ENCODE measurements at places on chromosomes 6 and 20.

DNA sequence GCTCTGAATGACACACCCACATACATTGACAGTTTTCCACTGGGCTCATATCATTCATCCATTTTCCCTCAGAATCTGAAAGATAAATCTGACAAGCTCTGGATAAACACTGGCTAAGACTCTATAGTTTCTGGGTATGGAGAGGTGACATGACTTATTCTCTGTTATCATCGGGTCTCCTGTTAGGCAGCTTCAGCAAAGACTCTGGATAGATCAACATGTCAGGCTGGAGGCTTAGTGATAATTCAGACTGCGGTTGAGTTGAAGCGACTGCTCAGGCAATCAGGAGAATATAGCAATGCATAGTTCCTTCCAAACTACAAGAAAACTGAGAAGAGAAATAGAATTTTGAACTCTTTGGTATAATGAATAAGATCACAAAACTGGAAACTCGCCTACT, 394.6 kb downstream of the CBLN4 start:
- DNase-seq, result no peak

- no peak for DNase-seq
These were observed 4.0 kb upstream of the FAM110A start for GRCh38 chr20:829551-829950.

DNA sequence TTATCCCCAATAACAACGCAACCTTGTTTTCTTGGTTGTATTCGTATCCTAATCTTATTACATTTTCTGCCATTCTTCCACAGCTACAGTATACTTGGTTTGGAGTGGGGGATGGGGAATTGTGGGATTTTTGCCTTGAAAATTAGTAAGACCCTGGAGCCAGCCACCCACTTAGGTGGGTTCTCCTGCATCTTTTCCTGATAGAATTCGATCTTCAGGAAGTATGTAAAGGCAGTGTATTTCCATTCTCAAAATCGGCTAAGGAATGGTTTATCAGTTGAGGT, 1.1 kb downstream of the ITCH start:
- DNase-seq, result no peak

- no peak for DNase-seq
These were observed 10.1 kb upstream of the PYGB start for GRCh38 chr20:25237610-25238318.

- DNase-seq, result no peak
These were observed 182.7 kb upstream of the OLIG3 start for GRCh38 chr6:137676888-137677287.

GRCh38 chr6:89589297-89590025, 49.1 kb downstream of the LYRM2 start:
- DNase-seq, result no peak

DNA sequence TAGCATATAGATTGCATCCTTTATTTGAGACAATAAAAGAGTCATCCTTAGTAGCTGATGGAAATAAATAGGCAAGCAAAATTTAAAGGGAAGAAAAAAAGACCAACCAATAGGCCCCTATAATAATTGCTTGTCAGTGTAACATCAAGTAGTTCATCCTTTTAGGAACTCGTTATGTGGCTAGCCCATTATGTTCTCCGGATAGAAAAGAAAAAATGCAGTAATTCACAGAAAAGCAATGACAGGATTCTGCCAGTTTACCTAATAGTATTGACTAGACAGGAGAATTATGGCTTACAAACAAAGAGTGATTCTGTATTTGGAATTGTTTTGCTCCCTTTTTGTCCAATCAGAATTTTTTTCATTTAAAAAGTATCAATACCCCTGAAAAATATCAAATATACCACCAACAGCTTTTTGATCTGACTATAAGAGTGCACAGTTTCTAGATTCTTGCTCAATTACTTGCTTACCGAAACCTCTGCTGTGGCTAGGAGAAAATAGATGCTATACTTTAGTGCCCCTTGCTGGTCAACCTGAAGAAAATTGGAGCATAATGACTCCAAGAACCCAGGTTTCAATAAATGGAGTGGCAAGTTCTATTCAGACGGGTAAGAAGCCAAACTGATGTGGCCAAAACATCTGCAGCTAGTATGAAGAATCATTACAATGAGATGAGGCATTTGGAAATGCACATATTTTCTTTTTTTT, 91.5 kb upstream of the SASH1 start:
- DNase-seq, result no peak

DNA sequence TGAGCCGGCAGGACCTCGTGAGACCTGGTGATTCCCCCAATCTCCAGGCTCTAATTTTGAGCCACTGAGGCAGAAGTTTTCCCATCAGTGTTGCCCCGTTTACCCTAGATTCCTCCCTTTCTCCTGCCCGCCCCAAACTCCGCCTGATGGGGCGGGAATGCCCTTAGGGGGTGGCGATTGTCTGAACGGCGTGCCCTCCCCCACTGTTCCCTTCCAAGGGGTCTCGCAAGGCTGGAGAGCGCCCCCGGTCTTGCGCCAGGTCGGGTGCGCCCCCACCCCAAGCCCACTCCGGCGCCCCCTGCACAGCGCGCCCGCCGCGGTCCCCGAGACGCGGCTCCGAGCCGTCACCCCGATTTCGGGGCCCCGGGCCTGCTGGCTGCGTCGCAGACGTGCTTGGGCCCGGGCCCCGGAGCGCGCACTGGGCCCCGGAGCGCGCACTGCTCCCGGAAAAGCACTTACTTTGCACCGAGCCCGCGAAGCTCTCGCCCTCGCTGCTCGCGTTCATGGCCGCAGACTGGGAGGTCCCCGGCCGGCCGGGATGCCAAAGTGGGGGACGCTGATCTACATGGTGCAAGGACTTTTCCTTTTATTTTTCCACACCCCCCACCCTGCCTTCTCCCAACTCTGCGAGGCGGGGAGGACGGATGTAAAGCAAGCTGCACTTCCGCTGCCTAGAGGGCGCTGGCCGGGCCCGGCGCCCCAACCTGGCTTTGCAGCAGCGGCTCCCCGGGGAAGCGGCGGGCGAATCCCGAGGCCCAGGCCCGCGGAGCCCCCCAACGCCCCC, at the start of gene ZFP64:
Gene ZFP64 (minus strand): TSS at position 648 of the 784 bp plus-strand sequence. CDS start 143 bp downstream, at position 505.
- DNase-seq, result peak; percentile 87

DNA sequence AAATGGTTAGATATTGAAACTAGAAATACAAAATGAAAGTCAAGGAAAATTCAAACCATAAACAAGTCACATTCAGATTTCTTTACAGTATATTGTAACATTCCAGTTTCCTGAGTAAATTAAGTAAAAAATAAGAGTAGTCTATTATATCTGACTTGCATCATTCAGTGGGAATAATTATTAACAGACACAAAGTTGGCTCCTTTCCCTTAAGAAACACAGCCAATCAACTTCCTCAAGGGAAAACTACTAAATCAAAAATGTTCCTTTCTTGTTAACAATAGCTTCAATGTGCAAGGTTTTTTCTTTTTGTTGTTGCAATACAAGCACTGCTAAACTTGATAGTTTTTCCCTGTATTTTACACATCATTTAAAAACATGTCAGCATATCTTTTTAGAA, 33.2 kb downstream of the DNAAF9 start:
- DNase-seq, result no peak

DNA sequence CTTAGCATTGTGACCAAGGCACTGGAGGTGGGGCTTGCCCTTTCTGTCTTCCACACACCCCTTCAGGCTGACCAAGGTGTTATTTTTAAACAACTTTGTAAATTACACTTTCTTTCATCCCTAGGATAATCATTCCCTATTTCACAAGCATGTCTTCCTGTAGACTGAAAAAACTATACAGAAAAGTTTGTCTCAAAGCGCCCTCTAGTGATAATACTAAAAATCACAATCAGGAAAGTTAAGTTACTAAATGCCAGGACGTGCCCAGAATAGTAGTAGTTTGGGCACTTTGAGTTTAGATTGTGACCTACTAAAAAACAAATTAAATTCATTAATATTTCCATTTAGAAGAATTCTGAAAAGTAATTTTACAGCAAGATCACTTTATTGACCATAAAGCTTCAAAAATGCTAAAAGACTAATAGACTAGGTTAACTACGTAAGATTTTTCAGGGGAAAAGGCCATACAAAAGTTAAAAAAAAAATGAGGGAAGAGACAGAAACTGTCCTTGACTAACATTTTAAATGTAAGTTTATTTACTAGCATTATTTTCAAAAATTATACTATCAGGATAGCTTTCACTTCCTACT, 123.3 kb upstream of the DUSP22 start:
- no peak for DNase-seq

DNA sequence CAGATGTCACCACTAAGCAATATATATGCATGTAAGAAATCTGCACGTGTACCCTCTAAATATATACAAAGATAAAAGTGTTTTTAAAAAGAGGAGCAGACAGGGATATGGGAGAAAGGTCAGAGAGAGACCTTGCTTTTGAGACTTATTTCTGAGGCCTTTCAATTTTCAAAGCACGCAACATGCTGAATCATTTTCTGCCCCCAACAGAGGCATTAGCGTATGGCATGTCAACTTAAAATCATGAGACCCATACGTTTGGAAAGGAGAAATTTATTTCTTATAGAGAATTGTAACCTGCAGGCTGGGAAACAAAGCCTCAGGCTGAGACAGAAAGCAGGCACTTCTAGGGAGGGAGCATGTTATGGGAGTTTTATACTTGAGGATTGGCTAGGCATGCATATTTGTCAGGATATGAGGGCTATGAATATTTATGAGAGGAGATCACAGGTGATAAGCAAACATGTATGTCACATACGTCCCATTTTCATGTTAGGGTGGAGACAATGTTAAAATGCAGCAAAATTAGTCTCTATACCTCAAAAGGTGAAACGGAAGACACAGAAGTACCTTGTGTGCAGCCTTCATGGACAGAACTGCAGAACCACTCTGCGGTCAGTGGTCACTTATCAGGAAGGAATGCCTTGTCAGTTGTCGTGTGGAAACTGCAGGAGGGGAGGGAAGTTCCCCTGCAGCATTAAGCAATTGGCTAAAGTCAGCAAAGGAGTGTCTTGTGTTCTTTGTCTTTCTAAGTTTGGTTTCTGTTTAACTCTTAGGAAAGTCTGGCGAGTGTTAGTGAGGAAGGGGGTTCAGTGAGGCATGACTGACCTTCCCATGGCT, 6.3 kb upstream of the GABRR2 start:
- no peak for DNase-seq

DNA sequence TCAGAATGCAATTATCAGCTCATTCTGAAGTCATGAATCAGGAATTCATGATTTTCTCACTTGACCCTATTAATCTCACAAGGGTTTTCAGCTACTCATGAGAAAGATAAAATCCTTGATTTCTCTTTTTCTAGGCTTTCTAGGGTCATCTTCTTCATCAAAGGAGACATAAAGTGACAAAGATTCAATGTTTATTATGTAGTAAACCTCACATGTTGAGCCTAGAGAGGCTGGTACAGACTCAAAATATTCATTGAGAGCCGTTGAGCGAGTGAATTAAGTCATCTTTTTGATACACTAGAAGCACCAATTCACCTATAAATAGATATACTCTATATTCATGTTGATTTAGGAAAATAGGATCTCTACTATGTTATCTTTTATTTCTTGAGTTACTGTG, 104.8 kb upstream of the TRAF3IP2 start:
- no peak for DNase-seq

DNA sequence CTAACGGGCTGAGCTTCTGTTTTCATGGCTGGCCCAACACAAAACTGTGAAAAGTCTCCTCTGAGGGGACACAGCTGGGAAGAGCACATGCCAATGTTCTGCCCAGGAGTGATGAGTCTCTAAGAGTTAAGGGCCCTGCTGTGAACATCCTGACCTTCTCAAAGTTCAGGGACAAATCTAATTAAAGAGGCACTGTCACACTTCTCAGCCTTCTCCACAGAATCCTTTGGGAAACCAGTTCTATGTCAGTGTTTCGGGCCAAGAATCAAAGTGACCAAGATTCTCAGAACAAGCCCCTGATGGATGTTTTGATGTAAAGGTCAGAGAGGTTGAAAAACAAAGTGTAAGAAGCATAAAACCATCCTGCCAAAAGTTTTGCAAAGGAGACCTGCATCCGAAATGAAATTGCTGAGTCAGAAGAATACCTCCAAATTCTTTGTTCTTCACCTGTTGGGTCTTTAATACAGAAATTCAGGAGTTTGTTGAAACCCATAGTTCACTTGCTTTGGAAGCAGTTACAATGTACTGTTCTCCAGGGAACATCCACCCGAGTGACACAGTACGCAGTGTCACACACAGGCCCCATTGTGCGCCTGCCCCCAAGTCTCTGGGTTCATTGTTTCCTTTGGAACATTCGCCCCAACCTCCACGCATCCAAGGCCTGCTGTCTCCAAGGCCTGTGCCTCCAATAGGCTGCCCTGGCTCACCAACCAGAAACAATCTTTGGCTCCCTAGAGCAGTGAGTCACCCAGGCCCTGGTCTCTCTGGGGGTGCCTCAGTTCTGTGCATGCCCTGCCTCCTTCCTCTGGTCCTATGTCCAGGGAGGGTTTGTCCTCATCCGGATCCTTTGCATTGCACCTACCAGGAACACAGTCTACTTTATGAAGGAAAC, 65.5 kb upstream of the QKI start:
- no peak for DNase-seq

DNA sequence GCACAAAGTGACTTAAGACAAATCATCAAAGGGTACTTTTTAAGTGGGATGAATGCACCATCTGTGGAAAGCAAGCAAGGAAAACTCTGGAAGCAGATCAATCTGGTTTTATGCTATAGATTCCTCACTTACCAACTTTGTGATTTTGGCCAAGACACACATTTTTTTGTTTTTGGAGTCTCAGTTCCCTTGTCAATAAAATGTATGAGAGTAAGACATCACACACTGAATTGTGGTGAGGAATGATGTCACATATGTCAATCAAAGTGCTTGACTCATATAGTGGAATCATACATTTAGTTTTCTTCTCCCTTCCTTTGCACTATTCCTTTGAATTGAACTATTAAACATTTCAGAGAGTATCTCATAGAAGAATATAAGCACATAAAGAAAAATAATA, 620.5 kb upstream of the CITED2 start:
- no peak for DNase-seq

- no peak for DNase-seq
These were observed 87.3 kb upstream of the NHSL1 start for GRCh38 chr6:138586638-138587037.

DNA sequence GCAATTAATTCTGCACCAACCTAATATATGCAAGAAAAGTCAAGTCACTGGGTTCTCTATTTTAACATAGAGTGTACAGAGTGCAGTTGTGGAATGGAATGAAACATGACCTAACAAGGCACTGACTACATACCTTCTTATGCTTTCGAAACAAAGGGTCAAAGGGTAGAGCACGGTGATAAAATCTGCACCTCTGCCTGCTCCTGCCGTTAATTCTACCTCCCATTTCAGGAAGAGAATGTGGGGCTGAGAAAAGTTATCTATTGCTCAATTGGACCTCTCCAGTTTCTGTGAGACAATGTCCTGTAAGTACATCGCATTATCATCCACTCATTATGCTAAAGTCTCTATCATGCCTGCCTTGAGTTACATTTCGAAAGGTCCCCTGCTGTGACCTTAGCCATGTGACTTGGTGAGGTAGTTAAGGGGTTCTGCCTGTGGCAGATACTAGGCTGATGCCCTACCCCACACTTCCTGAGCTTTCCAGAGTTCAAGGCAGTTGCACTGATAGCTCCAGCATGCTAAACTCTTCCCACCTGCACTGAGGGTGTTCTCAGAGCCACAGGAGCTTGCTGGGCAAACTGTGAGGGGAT, 14.0 kb upstream of the MOCS1 start:
- DNase-seq, result no peak

- no peak for DNase-seq
These were observed 122.2 kb downstream of the MTFR2 start for GRCh38 chr6:136127873-136128272.

GRCh38 chr20:48203252-48203651, 418.0 kb upstream of the SULF2 start:
- DNase-seq, result no peak

All from NCI-H2171 (cell line).